ENCODE measurements at places on chromosomes 11 and 22.

GRCh38 chr11:36837831-36838437 lies 239.9 kb upstream of the RAG2 start:
- H3K4me1 ChIP-seq: no peaks in the 10 kb centered on the region
- no peak overlapping the region for H3K27ac ChIP-seq
- no peak overlapping the region for H3K4me3 ChIP-seq
- H3K36me3 ChIP-seq: no peaks in the 10 kb centered on the region

DNA sequence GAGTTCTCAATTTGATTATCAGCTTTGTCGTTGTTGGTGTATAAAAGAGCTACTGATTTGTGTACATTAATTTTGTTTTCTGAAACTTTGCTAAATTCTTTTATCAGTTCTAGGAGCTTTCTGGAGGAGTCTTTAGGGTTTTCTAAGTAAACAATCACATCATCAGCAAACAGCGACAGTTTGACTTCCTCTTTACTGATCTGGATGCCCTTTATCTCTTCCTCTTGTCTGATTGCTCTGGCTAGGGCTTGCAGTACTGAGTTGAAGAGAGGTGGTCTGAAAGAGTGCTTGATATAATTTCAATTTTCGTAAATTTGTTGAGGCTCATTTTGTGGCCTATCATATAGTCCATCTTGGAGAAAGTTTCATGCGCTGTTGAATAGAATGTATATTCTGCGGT lies 213.0 kb downstream of the DLG2 start:
- no peak overlapping the region for H3K4me3 ChIP-seq
- no peak for DNase-seq
- H3K4me1 ChIP-seq: no peaks in the 10 kb centered on the region
- H3K36me3 ChIP-seq: no peaks in the 10 kb centered on the region
- no peaks in the 10 kb centered on the region for H3K27me3 ChIP-seq

DNA sequence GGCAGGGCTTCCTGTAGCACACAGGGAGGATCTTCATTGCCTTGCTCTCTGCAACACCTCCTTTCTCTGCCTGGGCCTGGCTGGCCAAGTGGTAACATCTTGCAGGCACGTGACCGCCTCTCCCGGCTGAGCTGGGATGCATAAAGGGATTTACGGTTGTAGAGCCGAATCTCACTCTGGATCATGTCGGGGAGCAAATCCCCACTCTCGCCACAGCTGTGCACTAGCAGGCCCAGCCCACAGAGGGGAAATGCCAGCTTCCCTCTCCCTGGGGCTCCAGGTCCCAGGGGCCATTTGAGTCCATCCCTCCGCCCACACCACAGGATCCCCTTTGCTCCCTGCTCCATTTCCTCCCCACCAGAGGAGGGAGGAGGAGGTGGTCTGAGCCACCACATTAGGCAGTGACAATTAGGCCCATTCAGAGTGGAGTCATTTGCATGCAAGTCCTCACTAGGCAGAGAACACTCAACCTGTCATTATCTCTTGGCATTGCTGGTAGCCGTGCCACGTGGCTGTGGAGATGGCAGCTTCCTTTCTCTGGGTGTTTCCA lies 196.7 kb downstream of the DSCAML1 start:
- no peak for DNase-seq
- H3K4me1 ChIP-seq: no peaks in the 10 kb centered on the region
- H3K4me3 ChIP-seq: no peak overlapping the region
- no peaks in the 10 kb centered on the region for H3K36me3 ChIP-seq
- no peak overlapping the region for H3K27ac ChIP-seq

- no peak for DNase-seq
- H3K27me3 ChIP-seq: peaks cover 67% of the 10 kb centered on the region
- no peaks in the 10 kb centered on the region for H3K4me1 ChIP-seq
- no peak overlapping the region for H3K4me3 ChIP-seq
- H3K36me3 ChIP-seq: no peaks in the 10 kb centered on the region
Observed at GRCh38 chr11:120272303-120272702, 32.4 kb downstream of the POU2F3 start.

DNA sequence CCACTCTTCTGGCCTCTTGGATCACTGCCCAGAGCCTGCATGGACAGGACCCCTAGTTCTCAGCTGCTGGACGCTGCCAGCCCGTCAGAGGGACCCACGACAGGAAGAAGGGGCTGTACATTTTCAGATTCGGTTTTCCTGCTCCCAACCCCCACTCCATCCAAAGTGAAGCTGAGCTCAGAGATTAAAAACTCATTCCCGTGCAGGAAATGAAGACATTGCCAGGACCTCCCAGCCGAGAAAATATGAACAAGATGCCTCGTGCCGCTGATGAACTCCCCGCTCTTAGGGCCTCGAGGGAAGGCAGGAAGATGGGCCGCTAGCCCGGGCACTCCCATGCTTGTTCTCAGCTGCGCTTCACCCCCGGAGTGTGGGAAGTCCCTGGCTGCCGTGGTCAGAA lies 36.1 kb downstream of the RPUSD4 start:
- no peak overlapping the region for H3K4me3 ChIP-seq
- H3K4me1 ChIP-seq: peaks cover 2% of the 10 kb centered on the region
- no peak for DNase-seq
- H3K27ac ChIP-seq: no peak overlapping the region

DNA sequence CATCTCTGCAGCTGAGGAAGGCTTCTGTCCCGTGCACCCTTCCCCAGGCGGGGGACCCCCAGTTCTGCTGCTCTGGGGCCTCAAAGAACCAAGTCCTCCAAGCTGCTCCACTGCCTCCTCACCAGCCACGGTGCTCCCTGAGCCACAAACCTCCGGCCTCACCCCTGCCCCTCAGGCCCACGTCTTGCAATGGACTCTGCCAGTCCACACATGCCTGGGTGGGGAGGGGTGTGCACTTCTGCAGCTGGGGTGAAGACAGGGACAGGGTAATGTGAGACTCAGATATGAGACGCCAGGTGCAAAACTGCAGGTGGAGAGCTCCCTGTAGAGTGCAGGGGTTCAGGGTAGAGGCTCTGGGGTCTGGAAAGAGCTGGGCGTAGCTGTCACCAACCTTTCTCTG lies 3.2 kb upstream of the PTDSS2 start:
- H3K27ac ChIP-seq: no peak overlapping the region
- peaks cover 39% of the 10 kb centered on the region for H3K27me3 ChIP-seq
- H3K36me3 ChIP-seq: peaks cover 2% of the 10 kb centered on the region
- no peak for DNase-seq
- no peak overlapping the region for H3K4me3 ChIP-seq
- H3K4me1 ChIP-seq: peaks cover 30% of the 10 kb centered on the region

GRCh38 chr22:35018995-35019394 lies 47.0 kb upstream of the ISX start:
- H3K36me3 ChIP-seq: no peaks in the 10 kb centered on the region
- H3K4me1 ChIP-seq: no peaks in the 10 kb centered on the region
- H3K27ac ChIP-seq: no peak overlapping the region
- no peak overlapping the region for H3K4me3 ChIP-seq
- H3K27me3 ChIP-seq: peaks cover 5% of the 10 kb centered on the region

GRCh38 chr22:44888491-44889254 lies 121.1 kb downstream of the PHF21B start:
- no peaks in the 10 kb centered on the region for H3K4me1 ChIP-seq
- no peaks in the 10 kb centered on the region for H3K27me3 ChIP-seq
- no peak for DNase-seq
- H3K36me3 ChIP-seq: no peaks in the 10 kb centered on the region

GRCh38 chr11:116946414-116946813 lies 109.0 kb upstream of the APOA1 start:
- H3K27me3 ChIP-seq: no peaks in the 10 kb centered on the region
- H3K36me3 ChIP-seq: peaks cover 39% of the 10 kb centered on the region
- no peak overlapping the region for H3K27ac ChIP-seq
- H3K4me3 ChIP-seq: no peak overlapping the region

DNA sequence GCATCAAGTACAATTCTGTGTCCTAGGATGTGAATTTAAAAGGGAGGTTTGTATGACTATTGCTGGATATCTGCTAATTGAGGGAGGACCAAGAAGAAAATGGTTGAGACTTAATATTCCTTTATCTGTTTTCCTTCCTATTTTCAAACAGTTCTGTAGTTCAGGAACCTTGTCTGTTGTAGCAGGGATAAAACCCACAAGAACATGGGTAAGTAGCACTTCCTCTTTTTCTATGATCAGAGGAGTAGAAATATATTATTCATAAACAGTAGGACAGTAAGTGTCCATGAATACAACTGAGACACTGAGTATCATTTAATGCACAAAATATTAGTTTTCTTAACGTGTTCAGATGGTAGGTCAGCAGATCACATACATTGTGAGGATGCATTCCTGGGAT lies 7.6 kb downstream of the MS4A3 start:
- H3K36me3 ChIP-seq: no peaks in the 10 kb centered on the region
- no peaks in the 10 kb centered on the region for H3K27me3 ChIP-seq
- H3K4me3 ChIP-seq: no peak overlapping the region
- no peak for DNase-seq

DNA sequence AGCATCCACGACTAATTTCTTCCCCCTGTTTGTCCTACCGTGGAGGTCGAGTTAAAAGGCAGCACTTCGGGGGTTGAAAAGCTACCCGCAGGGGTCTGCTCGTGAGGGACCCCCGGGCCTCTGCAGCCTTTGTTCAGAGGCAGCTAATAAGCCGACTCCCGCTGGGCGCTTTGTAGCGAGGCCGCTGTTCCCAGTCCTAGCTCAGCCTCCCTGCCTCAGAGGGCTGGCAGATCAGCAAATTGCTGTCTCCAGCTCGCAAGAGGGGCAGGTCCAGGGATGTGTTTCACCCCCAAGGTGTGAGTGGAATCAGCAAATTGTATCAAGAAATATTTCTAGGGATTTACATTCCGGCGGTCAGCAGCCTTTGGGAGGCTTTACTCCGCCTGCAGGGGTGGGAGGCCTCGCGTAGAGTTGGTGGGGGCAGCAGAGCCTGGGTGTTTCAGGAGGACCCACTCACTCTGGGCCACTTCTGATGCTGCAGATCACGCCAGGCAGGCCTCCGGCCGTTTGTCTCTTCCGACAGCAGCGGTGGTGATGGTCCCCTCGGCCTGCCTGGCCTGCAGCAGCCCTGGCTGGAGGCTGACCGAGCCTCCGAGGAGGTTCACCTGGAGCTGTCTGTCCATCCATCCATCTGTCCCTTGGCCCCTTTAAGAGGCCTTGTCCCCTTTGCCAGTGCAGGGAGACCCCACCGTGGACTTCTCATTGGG lies 21.6 kb upstream of the KCNQ1OT1 start:
- no peak overlapping the region for H3K27ac ChIP-seq
- no peak for DNase-seq
- peaks cover 3% of the 10 kb centered on the region for H3K27me3 ChIP-seq

DNA sequence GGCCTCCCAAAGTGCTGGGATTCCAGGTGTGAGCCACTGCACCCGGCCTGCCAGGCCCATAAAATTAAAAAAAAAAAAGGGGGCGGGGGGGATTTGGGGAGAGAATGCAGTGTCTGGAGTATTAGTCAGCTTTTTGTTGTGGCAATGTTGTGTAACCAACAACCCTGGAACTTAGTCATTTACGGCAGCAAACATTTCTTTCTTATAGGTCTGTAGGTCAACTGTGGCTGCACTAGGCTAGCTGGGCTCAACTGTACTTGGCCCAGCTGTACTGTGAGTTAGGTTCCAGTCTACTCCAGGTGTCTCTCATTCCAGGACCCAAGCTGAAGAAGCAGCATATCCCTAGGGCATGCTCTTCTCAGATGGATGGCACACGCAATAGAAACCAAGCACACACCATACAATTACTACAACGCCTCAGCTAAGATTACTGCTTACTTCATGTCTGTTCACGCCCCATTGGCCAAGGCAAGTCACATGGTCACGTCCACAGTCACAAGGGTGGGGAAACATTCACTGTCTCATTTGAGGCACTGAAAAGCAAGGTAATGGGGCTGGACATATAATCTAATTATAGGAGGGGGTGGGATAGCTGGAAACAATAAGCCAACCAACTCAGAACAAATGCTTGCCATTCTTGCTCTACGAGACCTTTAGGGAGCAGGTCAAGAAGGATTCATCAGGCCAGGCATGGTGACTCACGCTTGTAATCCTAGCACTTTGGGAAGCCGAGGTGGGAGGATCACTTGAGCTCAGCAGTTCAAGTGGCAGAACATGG lies 10.4 kb upstream of the SPINDOC start:
- no peak overlapping the region for H3K27ac ChIP-seq
- peaks cover 16% of the 10 kb centered on the region for H3K27me3 ChIP-seq
- DNase-seq: no peak
- no peak overlapping the region for H3K4me3 ChIP-seq
- H3K36me3 ChIP-seq: no peaks in the 10 kb centered on the region
- H3K4me1 ChIP-seq: no peaks in the 10 kb centered on the region

GRCh38 chr22:46614025-46614931 lies 5.9 kb upstream of the GRAMD4 start:
- peaks cover 47% of the 10 kb centered on the region for H3K4me1 ChIP-seq
- H3K36me3 ChIP-seq: peaks cover 4% of the 10 kb centered on the region

GRCh38 chr11:105858841-105859240 lies 163.2 kb downstream of the MSANTD4 start:
- H3K36me3 ChIP-seq: no peaks in the 10 kb centered on the region
- H3K4me1 ChIP-seq: no peaks in the 10 kb centered on the region
- H3K4me3 ChIP-seq: no peak overlapping the region
- H3K27ac ChIP-seq: no peak overlapping the region
- no peaks in the 10 kb centered on the region for H3K27me3 ChIP-seq
- no peak for DNase-seq

DNA sequence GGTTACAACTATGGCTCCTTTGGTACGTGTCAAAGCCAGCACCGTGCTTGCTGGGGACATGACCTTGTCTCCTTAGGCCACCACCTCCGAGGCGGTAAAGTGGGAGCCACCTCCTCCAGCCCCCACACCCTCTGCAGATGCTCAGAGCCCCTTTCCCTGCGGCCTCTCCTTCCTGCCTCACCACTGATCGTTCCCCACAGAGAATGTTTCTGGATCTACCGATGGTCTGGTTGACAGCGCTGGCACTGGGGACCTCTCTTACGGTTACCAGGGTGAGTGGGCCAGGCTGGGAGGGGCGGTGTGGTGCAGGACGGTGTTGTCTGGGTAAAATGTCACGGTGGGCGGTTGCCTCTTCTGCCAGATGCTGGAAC lies 8.9 kb downstream of the SIDT2 start:
- peak overlapping the region; percentile 5 for H3K27ac ChIP-seq
- H3K36me3 ChIP-seq: peaks cover 4% of the 10 kb centered on the region
- no peak overlapping the region for H3K4me3 ChIP-seq
- H3K27me3 ChIP-seq: no peaks in the 10 kb centered on the region

GRCh38 chr11:123838199-123838598 lies 32.0 kb upstream of the OR6M1 start:
- no peak overlapping the region for H3K27ac ChIP-seq
- H3K4me3 ChIP-seq: no peak overlapping the region
- H3K36me3 ChIP-seq: no peaks in the 10 kb centered on the region
- no peak for DNase-seq
- no peaks in the 10 kb centered on the region for H3K27me3 ChIP-seq

DNA sequence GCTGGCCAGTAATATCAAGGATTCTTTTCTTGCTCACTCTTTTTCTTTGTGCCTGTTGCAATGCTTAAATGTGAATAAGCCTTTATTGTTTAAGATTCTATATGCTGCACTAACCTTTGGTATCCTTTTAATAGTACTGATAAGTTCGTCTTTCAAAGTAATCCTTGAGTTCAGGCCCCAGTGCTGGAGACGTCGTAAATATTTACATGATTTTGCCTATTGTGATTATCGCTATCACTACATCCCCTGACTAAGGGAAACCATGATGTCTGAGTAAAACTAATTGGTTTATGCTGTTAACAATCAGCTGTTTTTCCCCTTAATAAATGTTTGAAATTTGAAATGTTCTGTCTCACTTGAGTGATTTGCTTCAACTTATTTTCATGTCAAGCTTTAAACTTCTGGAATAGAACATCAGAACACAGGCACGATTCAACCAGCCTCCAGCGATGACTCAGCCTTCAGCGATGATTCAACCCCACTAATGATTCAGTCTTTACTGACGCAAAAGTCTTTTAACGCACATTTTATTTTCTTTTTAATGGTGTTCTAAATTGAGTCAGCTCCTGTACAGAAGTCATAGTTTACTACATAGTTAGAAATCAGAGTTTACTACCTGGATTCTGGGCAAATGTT lies 3.9 kb downstream of the HTATIP2 start:
- H3K36me3 ChIP-seq: peaks cover 46% of the 10 kb centered on the region
- no peaks in the 10 kb centered on the region for H3K27me3 ChIP-seq
- H3K27ac ChIP-seq: peak overlapping the region; percentile 17
- H3K4me1 ChIP-seq: peaks cover 59% of the 10 kb centered on the region
- H3K4me3 ChIP-seq: no peak overlapping the region
- peak; percentile 25 for DNase-seq

Measured in activated naive CD4-positive, alpha-beta T cell treated with anti-CD3 and anti-CD28 coated beads, Interleukin-2, amount 10 ng/mL, durations not matched to agents 7 days and 5 days (primary cell).